ENCODE measurements at places on chromosomes 2 and 18. TPM values are rescaled to one million over a fixed set of nuclear protein-coding genes. Genes with fewer than 3 reads are reported as not detected.

The FOXD4L1 gene
- total RNA-seq = 0.31 TPM

The SNED1 gene
- 0.54 TPM for total RNA-seq

The CD207 gene
- not detected for total RNA-seq

The MAP4K3 gene
- 16.2 TPM for total RNA-seq

The ALPG gene
- total RNA-seq = 0.33 TPM

The CNDP2 gene
- 80.1 TPM for total RNA-seq

The C2orf78 gene
- total RNA-seq = not detected

The GCA gene
- 7.2 TPM for total RNA-seq

The CIB4 gene
- 0.38 TPM for total RNA-seq

The INO80C gene
- total RNA-seq = 25.0 TPM

The ACADL gene
- not detected for total RNA-seq

The TOGARAM2 gene
- total RNA-seq = 0.29 TPM

The RIT2 gene
- not detected for total RNA-seq

The B3GNT7 gene
- total RNA-seq = 2.6 TPM

The L3MBTL4 gene
- total RNA-seq = not detected

The PLGLB2 gene
- total RNA-seq = 0.23 TPM

The RETSAT gene
- 58.7 TPM for total RNA-seq

The TFCP2L1 gene
- total RNA-seq = 14.7 TPM

The KCNG2 gene
- not detected for total RNA-seq

The MYO7B gene
- total RNA-seq = 0.09 TPM

The ZC3H8 gene
- total RNA-seq = 12.6 TPM

The ABCG5 gene
- total RNA-seq = not detected

The DSC2 gene
- total RNA-seq = 1.2 TPM

The UGT1A4 gene
- 0.12 TPM for total RNA-seq

The GAREM1 gene
- 4.3 TPM for total RNA-seq

The CPLX4 gene
- not detected for total RNA-seq

The CD226 gene
- total RNA-seq = 0.23 TPM

The UGT1A6 gene
- total RNA-seq = 1.2 TPM

The CCDC141 gene
- total RNA-seq = not detected

The GIGYF2 gene
- 31.0 TPM for total RNA-seq

The DSG1 gene
- total RNA-seq = not detected

The GALNT3 gene
- total RNA-seq = not detected

The KCNG3 gene
- total RNA-seq = 0.70 TPM
